HFFc6 (cell line): ENCODE measurements at places on chromosomes 12 and 14.
A peak's percentile ranks its signal among the peaks of the same experiment; 100 is the strongest.

DNA sequence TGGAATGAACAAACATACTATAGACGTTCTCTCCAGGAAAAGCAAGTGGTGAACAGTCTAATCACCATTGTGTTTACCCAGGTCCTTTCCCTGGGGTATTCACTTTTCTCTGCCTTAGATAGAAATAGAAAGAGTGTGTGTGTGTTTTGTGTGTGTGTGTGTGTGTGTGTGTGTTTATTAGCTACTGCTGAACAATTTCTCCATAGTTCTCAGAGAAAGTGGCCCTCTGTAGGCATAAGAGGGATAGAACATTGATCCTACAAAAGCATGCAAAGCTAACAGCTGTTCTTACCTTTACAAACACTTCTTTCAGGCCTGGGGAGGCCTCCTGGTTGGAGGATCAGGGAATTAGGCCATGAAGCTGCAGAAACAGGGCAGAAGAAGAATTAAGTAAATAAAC, 665.7 kb upstream of the TBX3 start:
- DNase-seq: no peak

DNA sequence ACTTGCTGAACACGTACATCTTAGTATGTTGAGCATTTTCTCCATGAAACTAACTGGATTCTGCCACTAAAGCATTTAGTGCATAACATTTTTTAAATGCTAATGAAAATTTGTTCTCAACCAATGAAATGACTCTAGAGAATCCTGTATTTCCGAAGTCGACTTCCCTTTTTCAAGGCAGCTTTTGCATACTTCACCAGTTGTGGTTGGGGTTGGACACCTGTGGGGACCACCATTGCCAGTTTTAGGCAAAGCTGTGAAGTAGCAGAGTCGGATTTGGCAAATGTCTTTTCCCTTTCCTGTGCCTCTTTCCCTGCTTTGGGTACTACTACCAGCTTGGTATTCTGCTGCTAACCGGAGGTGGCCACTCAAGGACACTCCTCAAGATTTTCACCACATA, 349.2 kb downstream of the BCAT1 start:
- no peak for DNase-seq

DNA sequence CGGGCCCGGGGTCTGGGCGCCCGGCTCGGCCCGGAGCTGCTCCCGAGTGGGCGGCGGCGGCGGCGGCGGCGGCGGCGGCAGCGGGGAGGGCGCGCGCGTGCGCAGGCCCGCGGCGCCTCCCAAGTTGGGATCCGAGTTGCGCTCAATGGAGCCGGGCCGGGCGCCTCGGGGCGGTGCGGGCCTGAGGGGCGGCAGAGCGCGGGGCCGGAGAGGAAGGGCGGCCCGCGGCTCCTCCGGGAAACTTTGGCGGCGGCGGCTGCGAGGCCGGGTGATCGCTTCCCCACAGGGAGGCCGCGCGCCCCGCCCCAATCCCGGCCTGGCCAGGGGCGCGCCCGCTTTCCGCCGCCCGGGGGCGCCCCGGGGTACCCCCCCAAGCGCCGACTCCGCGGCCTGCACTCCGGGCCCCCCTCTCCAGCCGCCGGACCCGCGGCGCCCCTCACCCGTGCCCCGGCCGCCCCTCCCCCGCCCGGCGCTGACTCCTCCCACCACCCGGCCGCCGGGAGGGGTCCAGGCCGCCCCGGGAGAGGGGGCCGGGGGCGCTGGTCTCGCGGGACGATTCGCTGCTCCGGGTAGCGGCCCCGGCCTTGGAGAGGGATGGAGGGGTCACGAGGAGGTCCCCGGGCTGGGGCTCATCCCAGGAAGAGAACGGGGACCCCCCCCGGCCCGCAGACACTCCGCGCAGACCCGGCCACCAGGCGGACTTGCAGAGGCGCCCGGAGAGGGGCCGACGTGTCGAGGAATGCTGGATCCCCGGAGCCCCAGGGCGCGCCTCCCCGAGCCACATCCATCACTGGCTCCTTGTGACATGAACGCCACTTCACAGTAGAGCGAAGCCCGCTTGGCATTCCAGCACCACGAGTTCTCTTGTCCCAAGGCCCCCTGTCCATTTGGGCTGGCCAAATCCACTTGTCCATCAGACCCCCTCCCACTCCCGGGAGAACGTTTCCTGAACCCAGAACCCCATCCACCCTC, at the start of gene RILPL1:
Gene RILPL1 (minus strand): TSS at position 48 of the 972 bp plus-strand sequence. CDS start 237 bp downstream, outside the sequence.
- DNase-seq: no peak

DNA sequence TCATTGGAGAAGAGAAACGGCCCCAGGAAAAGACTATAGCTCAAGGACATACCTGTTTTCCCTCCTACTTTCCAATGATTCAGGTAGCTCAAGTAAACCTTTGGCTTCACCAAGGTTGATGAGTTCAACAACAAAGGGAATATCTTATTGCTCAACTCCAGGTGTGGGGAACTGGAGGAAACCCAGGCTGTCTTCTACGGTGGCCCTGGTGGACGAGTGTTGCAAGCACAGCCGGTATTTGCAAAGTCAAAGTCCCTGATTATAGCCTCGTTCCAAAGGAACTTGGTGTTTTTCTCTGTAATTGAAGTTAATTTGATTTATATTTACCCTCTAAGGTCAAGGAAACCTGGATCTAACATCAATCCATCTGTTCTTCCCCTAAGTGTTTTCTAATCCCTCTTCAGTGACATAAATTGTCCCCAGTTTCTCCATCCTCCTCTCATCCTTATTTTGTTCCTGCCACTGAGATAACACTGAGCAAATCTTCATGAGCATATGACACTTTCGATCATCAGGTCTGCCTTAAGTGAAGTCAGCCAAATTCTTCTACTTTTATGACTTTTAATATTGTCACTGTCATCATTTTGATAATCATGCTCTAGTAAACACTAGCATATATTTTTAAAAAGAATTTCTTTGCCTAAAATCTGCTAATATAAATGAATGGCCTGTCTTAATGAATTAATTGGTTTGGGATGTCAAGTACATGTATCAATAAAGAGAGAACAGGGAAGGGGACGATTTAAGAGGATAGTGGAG, 174.6 kb upstream of the TBX3 start:
- no peak for DNase-seq

DNA sequence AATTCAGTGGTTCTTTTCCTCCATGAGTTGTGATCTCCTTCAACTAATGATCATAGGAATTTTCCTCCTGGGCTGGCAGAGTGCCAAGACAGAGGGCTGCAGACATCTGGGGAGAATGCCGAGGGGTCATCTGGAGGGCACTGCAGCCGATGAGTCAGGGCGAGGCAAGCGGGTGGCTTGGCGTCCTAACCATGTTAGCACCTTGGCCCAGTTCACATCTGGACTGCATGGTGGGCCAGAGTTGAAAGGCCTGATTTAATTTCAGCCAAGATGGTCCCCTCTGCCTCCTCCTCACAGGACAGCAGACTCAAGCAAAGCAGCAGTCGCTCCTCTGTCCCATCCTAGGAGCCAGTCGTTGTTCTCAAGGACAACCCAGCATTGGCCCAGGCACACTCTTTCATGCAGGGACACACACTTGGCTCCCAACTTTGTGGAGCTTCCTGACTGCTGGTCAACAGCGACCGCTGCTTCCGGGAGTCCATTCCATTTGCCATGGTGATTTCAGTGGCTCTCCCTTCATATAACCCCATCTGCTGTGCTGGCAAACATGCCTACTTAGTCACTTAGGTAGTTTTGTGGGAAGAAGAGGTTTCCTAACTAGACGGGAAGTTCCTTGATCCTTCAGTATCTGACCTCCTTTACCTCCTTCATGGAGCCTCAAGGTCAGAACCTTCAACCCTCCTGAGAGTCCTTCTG, 161.8 kb downstream of the TTC8 start:
- peak; percentile 59 for DNase-seq

GRCh38 chr14:51715742-51716141, 64.0 kb downstream of the FRMD6 start:
- no peak for DNase-seq

DNA sequence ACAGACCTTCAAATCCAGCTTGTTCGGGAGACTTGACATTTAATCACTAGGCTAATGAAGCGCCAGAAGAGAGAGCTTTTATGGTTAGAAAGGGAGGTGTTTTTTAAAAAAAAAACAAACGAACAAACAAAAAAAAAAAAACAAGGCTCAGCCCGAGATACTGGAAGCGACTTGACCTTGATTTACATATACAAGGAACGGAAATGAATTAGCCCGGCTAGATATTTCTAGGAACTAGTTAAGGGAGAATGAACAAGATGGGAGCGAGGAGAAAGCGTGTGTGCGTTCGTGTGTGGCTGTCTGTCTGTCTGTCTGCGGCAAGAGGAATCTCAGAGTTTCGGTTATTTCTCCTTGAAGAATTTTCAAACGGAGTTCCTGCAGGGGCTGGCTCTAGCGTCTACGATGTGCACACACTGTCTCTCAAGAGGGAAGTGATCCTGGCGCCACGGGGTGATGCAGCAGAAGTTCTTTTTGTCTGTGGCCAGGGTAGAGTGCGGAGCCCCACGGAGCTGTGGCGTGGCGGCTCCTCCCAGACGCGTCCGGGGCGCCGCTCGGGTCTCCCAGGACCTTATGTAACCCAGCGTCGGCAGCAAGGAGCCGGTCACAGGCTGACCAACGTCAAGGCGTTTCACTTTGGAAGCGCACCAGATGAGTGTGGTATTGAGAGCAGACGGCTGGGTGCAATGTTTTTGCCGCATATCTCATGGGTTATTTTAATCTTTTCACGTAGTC, 18.8 kb downstream of the SOCS2 start:
- peak; percentile 82 for DNase-seq
